ENCODE measurements at places on chromosomes 2 and 18.
A peak's percentile ranks its signal among the peaks of the same experiment; 100 is the strongest.

DNA sequence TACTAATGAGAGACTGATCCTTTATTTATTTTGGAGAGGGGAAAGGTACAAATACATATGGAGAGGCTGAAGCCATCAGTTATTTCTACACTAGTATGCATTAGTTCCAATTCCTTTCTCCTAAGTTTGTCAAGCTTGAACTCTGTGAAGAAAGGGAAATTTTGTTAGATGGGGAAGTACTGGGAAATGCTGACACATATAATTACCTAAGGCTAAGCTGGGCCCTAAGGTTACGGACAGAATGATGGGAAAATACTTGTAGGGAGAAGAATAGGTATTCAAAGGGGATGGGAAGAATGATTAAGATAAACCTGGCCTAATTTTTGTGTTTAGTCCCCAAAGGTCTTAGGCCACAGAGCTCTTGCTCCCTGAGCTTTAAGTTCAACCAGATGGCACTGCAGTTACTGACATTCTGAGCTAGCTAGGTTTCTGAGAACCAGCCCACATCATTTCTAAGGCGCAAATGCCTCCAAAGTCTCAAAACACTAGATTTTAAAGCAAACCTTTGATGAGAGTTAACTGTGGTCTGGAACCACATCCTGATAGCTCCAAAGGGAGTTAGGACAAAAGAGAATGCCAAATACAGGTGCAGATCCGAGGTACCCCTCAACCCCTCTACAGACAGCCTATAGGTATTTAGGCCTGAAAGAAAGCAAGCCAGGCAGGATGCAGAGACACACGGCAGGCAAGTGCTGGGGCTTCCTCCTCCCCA, 2.7 kb downstream of the TMEM163 start:
- no peak for DNase-seq

DNA sequence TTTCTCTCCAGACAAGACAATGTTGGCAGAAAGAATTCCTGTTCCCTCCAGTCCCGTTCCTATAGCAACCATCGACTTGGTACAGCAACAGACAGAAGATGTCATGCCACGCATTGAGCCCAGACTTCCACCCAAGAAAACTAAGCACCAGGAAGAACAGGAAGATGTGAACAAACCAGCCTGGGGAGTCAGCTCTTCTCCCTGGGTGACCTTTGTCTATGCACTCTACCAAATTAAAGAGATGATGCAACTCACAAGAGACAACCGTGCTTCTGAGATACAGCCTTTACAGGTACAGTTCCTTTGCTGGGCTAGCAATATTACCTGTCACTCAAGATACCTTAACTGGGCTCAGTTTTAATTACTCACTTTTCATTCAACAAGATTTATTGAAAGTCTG, 37.1 kb downstream of the NEMP2 start:
- DNase-seq: no peak

DNA sequence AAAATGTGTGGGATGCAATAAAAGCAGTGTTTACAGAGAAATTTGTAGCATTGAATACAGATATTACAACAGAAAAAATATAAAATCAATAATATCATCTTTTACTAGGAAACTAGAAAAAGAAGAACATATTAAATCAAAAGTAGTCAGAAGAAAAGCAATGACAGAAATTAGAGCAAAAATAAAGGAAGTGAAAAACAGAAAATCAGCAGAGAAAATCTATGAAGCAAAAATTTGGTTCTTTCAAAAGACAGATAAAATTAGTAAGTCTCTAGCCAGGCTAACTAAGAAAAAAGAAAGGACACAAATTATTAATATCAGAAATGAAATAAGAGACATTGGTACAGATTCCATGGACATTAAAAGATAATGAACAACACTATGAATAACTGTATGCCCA, 212.0 kb upstream of the MGAT5 start:
- DNase-seq: no peak

DNA sequence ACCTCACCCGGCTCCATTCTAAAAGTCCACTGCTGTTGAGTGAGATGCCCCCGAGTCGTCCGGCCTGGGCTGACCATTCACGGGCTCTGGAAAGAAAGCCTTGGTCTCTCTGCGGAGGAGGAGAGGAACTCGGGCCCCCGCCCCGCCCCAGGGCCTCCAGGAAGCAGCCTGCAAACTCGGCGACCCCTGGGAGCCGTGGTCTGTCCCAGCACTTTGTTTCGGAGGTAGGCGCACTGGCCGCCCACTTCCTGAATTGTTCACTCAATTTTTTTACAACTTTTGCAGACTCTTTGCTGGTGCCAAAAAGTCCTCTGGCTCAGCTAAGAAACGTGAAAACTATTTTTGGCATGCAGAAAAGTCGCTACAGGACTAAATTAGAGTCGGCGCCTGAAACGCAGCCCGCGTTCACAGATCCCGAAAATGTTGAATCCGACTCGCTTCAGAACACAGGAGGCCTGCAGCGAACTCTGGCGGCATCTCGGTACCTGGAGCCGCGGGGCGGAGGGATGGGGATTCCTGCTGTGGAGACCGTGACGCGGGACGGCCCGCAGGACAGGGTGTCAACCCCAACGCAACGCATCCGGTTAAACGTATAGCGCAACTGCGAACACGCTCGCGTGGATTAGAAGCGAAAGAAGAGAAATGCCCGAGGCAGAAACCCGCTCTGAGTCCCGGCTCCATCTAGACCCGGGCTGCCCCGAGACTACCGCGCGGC, 1.5 kb downstream of the PXDN start:
- peak; percentile 91 for DNase-seq

- no peak for DNase-seq
These were observed 179.5 kb downstream of the PTGR3 start for GRCh38 chr18:75029481-75029880.

DNA sequence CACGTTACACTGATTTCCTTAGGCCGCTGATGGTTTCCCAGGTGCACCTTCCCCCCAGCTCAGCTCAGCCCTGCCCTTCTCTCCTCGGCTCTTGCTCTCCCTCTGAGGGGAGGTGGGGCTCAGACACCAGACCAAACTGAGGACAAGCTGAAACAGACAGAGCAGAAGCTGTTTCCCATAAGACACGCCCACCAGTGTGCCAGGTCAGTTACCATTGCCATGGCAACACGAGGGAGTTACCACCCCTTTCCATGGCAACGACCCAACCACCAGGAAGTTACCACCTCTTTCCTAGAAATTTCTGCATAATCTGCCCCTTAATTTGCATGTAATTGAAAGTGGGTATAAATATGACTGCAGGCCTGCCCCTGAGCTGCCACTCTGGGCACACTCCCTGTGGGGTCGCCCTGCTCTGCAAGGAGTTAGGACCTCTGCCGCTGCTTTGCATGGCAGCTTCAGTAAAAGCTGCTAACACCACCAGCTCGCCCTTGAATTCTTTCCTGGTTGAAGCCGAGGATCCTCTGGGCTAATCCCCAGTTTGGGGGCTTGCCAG, 120.9 kb upstream of the SMIM21 start:
- no peak for DNase-seq

GRCh38 chr2:138267902-138268254, 233.7 kb upstream of the SPOPL start:
- no peak for DNase-seq

DNA sequence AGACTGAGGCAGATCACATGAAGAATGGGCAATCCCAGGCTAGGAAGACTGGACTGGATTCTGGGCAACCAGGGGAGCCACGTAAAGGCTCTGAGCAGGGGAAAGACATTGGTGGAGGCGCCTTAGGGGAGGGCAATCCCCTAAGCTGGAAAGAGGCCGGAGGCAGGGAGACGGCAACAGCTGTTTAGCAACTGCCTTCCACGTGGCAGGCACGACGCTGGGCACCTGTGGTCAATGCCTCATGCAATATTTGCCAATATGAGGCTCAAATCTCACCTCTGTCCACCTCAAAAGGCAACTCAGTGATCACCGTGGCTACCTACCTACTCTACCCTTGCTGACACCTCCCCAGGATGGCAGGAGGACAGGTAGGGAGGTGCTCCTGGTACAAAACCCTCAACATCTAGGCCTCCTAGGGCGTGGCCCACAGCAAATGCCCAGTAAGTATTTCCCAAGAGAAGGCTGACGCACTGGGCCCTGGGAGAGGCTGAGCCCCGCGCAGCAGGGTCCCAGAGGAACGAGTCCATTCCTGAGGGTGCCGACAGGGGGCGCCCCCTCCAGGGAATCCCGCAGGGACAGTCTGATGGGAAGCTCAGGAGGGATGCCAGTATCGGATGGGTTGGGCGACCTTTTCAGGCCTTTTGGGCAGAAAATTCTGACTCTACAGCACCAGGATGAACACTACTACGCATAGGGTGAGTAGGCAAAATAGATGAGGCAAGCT, 8.9 kb downstream of the BOLA3 start:
- DNase-seq: no peak

DNA sequence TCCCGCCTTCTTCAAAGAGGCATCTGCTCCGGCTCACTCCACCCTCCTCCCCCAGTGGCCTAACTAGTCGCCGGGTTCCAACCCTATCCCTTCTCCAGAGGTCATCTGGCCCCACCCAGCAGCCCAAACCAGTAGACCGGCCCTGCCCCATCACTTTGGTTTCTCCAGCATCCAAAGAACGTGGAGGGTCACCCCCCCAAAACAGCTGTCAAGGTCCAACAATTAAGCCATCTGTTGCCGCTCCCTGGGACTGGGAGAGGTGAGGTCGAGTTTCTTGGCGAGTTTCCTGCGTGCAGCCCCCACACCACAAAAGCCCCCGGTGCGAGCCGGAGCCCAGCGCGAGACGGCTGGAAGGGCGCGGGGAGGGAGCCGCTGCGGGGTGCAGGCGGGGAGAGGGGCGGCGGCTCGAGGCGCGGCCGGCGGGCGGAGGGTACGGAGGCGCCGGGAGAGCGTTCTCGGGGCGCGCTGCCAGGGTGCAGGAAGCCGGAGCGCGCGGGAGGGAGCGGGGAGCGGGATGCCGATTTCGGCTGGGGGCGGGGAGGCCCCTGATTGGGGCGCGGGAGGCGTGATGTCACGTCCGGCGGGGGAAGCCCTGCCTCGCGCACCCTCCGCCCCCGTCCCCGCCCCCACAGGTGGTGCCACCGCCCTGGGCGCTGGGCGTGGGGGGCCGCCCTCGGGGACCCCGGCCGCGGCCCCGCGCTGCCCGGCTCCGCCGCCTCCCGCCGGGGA, 571 bp upstream of the GPC1 start:
- no peak for DNase-seq

DNA sequence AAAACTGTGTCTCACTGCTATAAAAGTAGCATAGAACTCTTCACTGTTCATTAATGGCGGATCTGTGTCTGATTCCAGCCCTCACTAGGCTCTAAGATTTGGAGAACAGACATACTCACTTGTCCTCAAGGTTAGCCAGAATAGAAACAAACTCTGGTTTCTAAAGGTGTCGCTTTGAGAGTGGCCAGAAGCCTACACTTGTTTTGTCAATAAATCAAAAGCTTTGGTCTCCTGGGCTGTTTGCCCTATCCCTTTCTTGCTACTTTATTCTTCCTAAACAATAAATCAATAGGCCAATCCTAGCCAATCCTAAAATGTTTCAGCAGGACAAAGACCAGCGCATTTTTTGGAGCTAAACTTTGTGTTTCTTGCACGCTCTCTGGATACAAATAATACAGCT, 1064.6 kb upstream of the CHAC2 start:
- DNase-seq: no peak

All from mesenteric fat pad (tissue), 1 donor.